ENCODE measurements at places on chromosomes 12 and 14.

DNA sequence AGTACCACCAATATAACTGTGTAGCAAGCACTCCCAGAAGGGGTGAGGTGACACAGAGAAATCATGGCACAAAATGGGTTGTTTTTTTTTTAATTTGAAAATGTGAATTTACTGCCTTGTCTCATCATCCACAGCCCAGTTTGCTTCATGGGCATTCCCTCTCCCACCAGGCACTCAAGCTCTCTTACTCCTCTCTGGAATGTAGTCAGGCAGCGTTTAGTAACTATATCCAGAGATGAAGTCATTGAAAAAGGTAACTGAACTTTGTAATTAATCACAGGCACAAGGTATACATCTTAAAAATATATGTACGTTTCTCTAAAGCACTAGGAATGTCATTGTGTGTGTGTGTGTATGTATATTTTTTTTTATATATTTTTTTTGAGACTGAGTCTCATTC, 91.4 kb downstream of the FAR2 start:
- ATAC-seq: no peak

DNA sequence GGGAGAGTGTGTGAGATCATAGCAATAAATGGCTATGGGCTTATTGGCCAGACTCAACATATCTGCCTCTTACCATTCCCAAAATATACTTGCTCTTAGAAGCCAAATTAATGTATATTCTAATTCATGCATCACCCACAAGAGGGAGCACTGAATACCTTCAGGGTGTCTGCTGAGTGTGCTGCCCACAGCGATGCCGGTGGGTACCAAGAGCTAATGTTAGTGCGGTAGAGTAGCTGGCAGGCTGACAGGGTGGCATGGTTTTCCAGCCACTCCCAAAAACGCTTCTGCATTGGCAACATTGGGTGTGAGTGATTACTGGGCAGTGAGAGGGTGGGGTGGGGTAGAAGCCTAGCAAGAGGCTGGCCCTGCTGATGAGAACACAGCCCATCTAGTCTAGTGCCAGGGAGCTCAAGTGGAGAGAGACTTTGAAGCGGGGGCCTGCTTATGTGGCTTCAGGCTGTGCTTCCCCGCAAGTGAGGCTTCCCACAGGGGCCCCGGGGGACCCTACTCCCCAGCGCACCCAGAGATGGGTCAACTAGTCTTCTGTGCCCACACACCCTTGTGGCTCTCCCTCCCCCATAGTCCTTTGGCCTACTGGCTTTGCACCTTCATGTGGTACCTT, 9.2 kb upstream of the PLEKHD1 start:
- ATAC-seq: peak; percentile 50

GRCh38 chr14:63972323-63972932, 119.6 kb downstream of the SYNE2 start:
- no peak for ATAC-seq

DNA sequence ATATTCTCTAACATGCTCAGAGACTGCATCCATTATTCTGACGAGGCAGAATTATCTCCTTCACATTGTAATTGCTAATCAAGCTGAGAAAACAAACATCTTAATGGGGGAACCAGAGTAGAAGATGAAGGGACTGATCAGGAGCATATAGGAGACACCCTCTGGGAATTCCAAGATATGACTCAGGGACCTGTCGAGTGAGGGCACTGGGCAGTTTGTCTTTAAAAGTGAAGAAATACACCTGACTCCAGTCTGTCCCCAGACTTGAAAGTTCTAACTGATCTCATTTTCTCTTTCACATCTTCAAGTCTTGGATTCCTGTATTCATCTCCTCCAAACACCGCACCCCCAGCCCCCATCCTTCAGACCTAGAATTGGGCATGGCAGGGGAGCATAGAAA, 226.9 kb upstream of the PLXNC1 start:
- no peak for ATAC-seq

- ATAC-seq: peak; percentile 32
These were observed 99.6 kb downstream of the SLC38A6 start for GRCh38 chr14:61080591-61081010.

DNA sequence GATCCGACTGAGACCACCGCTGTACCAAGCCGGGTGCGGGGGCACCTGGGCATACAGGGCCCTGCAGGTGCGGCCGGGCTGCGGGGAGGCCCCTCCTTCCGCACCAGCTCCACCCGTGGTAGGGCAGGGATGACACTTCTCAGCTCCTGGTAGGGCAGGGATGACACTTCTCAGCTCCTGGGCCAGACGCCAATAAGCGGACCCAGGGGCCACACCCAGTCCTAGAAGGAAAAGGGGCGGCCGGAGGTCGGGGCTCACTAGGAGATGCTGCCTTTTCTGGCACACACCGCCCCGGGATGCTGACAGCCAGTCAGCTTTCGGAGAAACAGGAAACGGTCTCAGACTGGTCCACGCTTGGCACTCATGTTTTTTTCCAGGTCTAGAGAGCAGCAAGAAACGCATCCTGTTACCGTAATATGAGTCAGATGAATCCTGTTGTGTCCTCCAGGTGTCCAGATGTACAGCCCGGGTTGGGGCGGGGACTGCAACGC, 34.8 kb downstream of the NFKBIA start:
- ATAC-seq: peak; percentile 69

DNA sequence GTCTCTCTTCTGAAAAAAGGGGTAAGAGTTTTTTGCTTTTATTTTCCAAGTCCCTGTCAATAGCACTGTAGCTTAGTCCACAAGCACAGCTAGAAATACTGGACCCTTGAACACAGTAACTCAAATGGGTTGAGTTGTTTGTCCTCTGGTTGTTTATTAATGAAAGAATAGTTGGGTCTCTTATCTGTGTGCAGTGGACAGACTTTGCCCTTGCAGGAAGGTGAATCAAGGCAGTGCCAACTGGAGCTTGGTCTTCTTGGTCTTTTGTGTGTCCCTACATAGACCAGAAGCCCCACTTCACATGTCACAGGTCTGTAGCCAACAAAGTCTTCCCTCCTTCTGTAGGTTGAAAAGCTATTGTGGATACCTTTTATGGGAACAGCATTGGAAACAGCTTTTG, 322.0 kb downstream of the AACS start:
- no peak for ATAC-seq

DNA sequence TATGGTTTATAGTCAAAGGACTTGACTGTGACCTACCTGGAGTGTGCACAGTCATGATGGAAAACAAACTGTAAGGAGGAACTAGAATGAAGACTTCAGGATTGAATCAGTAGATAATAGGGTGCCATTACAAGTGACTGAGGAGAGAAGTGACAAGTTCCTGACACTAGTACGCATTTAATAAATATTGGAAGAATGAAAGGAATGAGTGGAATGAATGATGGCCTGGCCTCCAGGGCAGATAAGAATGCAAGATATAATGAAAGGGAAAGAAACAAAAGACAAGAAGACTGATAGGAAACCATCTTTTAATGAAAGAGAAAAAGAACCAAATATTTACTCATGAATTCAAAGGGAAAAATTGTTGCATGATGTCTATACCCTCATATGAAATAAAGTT, 44.7 kb upstream of the NEDD1 start:
- ATAC-seq: no peak

DNA sequence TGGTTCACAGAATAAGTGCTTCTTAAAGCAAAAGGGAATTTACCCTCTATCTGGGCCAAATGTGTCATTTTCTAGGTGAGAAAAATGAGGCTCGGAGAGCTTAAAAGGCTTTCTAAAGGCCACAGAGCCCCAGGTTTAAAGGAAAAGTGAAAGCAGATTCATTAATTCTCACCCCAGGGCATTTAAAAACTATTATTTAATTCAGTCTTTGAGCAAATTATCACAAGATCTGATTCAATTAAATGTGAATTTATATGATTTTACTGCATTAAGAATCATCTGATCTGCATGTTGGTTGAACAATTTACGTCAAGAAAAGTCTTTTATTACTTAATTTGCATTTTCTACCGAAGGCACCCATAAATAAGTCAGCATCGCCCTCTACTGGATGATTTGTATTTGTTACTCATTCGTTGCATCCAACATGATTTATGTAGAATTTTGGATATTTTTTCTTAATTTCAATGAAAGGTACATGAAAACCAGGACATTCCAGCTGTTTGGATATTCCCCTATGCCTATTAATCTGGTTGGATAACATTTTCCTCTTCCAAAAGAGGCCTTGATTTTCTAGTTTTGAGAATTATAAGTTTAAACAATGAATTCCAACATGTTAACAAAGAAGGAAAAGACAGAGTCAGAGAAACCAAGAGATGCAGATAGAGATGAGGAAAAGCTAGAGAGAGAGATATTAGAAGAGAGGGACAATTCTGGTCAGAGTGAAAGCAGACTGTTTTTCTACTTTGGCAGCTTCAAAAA, 19.1 kb upstream of the DHRS7 start:
- peak; percentile 48 for ATAC-seq

DNA sequence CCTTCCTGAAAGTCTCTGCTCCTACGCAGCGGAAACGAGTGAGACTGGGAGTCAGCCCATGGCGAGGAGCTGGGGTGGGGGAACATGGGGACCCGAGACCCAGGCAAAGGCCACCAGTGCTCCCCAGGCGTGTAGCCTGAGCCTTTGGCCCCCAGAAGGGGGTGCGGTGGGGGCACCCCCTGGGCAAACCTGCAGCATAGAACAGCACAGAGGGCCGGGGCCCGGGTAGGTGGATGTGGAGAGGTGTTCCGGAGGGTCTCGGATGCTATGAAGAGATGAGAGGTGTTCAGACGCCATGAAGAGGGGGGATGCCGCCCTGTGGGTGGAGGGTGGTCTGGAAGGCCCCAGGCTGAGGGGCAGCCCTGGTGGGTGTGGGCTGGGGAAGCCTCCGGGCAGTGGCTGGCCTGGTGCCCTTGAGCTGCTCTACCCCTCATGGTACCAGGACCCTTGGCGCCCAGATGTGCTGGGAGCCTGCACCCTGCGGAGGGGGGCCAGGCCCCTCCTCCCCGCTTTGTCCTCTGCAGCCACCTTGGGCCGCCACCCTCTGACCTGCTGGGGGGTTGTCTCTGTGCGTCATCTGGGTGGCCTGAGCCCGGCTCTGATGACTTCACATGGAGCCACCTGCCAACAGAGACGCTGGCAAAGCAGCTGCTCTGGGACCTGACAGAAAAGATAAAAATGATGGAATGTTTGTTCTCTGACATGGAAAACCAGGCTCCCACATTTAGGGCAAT, 83.4 kb downstream of the KIF26A start:
- ATAC-seq: no peak

DNA sequence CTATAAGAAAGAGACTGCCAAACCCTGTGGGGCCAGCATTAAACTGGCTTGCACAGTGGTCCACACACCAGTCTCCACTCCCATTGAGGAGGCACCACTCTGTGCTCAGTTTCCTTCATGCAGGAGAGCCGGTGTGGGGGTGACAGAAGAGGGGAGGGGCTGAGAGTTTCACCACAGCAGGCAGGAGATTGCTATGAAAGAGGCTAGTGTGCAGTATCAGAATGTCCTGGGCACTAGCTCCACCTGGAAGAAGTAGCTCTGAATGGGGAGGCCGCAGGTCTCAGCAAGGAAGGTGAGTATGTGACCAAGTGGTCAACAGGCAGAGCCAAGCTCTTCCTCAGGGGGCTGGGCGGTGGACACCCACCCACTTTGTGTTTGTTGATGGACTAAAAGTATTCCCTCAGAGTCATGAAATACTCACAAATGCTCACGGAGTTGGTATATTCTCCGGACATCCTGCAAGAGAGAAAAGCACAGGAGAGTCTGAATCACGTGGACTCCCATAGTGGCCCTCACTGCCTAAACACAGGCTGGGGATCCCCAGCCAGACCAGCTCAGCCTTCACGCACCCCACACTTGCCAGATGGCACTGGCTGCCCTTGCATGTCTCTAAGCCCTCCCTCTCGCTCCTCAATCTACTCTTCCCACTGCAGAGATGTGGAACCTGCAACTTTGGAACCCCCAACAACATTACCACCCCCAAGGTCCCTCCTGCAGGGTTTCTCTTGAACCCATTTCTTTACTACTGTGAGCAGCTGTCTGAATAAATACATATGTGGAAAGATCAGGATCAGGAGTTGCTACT, 7.8 kb upstream of the KRT72 start:
- no peak for ATAC-seq

DNA sequence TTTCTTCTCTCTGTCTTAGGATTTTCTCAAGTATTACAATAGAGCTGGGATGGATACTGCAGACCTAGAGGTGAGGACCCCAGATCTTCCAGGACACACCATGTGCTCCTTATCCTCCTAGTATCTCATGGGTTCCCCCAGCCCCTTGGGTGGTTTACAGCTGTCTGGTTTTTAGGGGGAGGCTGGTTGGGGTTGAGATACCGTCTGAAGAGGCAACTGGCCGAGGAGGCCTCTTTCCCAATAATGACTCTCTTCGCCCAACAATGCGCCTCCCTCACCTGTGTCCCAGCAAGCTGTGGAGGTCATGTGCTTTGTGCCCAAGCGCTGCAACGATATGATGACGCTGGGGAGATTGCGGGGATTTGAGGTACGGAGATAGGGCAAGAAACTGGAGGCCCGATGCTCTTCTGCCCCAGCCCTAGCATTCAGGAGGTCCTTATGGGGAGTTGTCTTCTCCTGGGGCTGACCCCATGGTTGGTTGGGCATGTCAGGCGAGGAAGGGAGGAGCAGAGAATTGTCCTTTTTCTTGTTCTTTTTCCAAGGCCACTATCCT, 3.8 kb downstream of the ARHGEF25 start:
- no peak for ATAC-seq

GRCh38 chr12:13223179-13223804, 26.8 kb downstream of the EMP1 start:
- ATAC-seq: peak; percentile 43

DNA sequence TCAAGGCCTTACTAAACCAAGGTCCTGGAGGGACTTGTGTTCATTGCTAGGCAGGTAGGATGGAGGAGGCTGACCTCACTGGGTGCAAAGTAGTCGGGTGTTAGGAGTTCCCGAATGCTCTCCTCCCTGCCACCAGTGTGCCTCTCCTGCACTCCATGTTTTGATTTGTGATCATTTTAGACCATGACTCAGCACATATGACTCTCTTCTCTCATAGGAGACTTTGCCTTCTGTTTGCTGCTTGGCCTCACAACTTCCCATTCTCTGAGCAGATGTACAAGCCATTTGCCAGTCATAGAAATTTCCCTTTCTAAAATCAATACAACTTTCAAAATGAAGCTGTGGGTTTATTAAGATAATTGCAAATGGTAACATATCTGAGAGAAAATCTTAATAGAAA, 46.6 kb upstream of the LRIG3 start:
- ATAC-seq: peak; percentile 8

DNA sequence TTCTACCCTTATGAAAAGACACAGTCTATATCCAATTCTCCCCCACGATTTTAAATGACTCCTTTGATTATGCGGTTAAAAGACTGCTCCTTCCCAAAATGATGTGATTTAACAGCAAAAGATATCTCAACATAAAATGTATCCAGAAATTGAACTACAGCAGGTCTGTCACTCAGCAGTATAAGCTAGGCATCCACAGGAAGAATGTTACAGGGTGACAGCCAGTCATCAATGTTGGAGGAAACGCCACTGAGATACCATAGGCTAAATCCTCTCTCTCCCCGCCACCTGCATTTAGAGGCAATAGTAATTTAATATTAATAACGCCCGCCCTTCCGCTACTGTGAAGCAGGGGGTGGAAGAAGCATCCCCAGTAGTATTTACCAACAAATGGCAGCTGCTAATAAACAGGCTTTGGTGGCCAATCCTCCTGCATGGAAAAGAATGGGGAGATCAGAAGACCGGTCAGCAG, 613 bp downstream of the RECQL start:
- ATAC-seq: no peak

GRCh38 chr12:96194971-96195844, 1.0 kb downstream of the ELK3 start:
- ATAC-seq: peak; percentile 29

- ATAC-seq: no peak
These were observed 23.8 kb downstream of the MLXIP start for GRCh38 chr12:122102331-122102730.
